ENCODE measurements at places on chromosomes 2 and 18. TPM values are rescaled to one million over a fixed set of nuclear protein-coding genes. Genes with fewer than 3 reads are reported as not detected.

GRCh38 chr18:35756506-35757117, 175.1 kb downstream of the GALNT1 start:
- peak; percentile 47 for DNase-seq

GRCh38 chr2:66030553-66030952, 404.4 kb upstream of the MEIS1 start:
- DNase-seq, result no peak

DNA sequence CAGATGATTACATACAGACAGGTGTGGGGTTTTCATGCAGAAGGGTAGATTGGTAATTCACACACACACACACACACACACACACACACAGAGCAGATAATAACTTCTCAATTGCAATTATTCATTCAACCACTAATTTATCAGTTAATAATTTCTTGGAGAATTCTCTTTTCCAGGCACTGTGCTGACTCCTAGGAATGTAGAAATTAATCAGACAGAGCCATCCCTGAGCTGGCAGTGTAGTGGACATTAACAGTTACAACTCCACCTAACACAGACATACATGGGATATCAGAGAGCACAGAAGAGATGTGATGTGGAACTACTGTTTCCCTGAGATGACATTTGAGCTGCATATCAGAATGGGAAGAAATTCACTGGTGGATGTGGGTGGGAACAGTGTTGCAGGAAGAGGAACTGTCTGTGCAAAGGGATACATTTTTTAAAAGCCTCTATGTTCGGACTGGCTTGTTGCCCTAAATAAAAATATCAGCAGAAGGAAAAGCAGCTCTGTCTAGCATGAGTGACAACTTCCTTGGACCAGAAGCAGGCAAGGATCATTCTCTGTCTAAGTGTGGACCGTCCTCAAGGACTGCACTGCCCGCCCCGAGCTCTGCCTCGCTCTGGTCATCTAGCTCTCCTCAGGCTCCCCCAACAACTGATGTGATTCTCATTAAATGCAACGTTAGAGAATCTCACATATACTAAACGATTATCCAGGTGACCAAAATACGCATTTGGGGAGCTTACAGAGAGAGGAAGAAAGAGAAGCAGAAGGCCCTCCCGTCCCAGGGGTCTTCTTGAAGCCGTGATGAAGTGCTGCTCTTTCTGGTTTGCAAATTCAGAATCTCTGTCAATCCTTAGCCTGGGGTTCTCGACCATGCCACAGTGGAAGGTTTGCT, 173.4 kb upstream of the TRIB2 start:
- DNase-seq, result no peak

DNA sequence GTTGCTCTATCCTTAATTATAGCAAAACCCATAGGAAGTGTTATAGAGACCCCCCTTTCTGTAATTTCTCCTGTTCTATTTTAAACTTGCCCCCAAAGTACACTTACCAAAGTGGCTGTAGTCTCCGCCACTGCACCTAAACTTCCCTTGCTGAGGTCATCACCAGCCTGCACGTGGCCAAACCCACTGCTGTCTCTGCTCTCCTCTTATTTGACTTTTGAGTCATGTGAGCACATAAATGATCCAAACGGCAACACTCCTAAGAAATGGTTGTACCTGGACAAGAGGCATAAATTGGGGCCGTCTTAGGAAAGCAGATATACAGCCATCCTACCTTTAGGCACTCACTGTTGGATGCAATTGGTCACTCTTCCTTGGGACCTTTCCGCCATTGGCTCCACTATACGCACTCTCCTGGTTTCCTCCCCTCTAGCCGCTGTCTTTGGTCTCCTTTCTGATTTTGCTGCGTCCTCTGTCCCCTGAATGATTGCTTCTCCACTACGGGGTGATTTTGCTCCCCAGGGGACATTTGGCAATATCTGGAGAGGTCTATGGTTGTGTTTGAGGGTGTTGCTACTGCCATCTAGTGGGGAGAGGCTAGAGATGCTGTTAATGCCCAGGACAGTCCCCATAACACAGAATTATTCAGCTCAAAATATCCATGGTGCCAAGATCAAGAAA, 19.2 kb upstream of the IL36G start:
- no peak for DNase-seq

- no peak for DNase-seq
Observed at GRCh38 chr2:15826273-15826717, 114.1 kb upstream of the MYCN start.

DNA sequence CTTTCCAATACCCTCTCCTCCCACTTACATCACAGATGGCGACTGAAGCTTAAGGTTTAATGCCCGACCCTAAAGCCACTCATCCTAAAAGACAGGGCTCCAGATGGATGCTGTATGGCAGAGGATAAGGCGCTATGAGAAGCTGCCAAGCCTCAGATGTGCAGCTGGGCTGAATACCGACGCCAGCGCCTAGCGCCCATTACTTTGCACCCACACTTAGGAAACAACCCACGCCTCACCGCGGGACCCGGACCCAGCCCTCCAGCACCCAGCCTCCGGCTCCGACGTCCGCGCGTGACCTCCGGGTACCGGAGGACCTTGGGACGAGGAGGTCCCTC, 335 bp downstream of the TRAK2 start:
- no peak for DNase-seq

DNA sequence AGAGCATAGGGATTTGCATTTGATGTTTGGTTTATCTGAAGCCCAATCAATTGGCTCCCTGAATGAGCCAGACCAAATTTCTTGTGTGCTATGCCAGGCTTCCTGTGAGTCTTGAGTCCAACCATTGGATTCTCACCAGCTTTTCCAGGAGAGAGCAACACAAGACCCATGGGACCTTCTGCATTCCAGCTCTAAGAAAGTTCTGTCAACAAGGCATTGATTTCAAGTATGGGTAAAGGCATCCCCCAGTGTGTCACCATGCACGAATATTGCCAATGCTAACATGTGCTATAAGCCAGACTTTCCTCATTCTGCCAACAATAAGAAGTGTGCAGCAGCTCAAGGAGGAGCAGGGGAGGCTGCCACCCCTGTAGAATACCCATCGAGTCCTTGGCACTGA, 266.6 kb downstream of the ETAA1 start:
- no peak for DNase-seq

- DNase-seq, result no peak
Observed at GRCh38 chr18:32803568-32803967, 30.7 kb upstream of the KLHL14 start.

DNA sequence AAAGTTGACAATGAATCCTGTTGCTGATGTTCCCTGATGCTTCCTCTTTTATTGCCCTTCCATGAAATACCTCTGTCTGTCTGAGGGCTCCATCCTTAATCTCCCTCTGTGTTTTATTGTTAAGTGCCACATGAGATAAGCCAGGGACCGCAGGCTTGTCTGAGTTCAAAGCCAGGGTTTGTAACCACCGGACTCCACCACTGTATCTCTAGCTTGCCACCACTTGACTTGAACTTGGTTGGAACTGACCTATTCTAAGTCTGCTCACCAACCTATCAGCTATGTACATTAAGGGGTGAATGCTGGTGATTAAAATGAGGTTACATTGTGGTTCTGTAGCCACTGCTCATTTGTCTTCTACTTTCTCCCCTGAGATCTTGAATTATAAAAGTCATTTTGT, 328.5 kb upstream of the ZEB2 start:
- DNase-seq, result no peak

GRCh38 chr2:72423756-72424155, 276.1 kb upstream of the CYP26B1 start:
- no peak for DNase-seq

DNA sequence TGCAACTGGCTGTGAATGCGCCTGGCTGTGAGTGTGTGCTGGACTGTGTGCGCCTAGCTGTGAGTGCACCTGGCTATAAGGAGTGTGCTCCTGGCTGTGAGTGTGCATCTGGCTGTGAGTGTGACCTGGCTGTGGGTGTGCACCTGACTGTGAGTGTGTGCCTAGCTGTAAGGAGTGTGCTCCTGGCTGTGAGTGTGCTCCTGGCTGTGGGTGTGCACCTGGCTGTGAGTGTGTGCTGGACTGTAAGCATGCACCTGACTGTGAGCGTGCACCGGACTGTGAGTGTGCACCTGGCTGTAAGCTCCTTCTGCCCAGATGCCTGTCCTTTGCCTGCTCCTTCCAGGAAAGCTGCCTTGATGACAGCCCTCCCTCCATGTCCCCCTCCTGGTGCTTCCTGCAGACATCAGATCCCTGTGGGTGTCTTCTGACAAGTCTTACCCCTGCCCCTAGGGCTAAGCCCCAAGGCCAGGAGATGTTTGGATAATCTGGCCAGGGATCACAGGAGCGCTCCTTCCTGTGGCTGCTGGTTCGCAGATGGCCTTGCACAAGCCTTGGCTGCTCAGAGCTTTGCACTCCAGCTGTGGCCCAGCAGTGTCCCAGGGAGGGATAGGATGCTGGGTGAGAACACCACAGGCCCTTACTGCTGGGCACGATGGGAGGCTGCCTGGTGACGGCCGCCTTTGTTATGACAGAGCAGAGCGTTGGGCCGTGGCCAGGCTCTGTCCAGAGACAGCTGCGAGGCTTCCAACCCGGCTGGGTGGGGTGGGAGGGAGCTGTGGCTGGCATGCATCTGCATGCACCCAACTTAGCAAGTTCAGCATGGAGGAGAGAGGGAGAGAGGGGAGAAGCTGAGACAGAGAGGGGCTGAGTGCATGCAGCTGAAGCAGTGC, 89.9 kb downstream of the GLI2 start:
- no peak for DNase-seq

GRCh38 chr18:54220406-54220805, 4.1 kb downstream of the MBD2 start:
- no peak for DNase-seq

GRCh38 chr2:10901160-10901939, 10.4 kb upstream of the KCNF1 start:
- DNase-seq, result no peak

DNA sequence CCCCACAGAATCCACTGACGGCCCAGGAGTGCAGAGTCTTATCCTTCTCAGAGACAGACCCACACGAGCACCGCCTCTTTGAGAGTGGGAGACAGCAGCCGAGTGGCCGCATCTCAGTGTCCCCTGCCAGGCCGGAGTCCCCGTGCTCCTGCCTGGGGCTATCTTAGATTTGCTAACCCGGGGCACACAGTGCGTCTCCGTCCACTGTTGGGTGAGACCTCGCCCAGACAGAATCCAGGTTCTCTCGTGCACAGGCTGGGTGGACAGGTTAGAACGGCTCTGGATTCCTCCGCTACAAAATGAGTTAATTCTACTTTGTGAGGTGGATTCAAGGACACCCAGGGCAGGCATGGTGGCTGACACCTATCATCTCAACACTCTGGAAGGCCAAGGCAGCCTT, 88.3 kb downstream of the ZNF516 start:
- DNase-seq, result no peak

- no peak for DNase-seq
Observed at GRCh38 chr2:120930864-120931263, 195.2 kb downstream of the GLI2 start.

- no peak for DNase-seq
Observed at GRCh38 chr18:56517196-56517595, 121.2 kb downstream of the TXNL1 start.

GRCh38 chr18:13465124-13465446, 246.5 kb downstream of the LDLRAD4 start:
- no peak for DNase-seq

- DNase-seq, result no peak
Observed at GRCh38 chr18:67092141-67092540, 424.4 kb downstream of the DSEL start.

DNA sequence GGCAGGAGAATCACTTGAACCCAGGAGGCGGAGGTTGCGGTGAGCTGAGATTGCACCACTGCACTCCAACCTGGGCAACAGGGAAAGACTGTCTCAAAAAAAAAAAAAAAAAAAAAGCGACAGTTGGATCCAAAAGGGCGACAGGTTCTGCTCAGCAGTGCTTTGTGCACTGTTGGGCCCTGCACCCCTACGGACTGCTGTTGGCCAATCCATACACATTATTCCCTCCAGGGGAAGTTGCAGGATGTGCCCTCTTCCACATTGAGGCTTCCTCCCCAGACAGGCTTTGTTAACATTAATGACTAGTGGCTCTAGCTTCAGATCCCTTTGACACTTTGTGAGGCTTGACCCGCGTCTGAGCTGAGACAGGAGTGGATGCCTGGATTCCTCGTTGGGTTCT, 9.4 kb downstream of the NT5DC4 start:
- no peak for DNase-seq

- no peak for DNase-seq
Observed at GRCh38 chr2:218344090-218344754, 12.4 kb upstream of the CATIP start.

GRCh38 chr2:144703852-144704708, 184.2 kb upstream of the ZEB2 start:
- DNase-seq, result no peak

GRCh38 chr2:168699844-168700417, 102.5 kb upstream of the NOSTRIN start:
- DNase-seq, result no peak

DNA sequence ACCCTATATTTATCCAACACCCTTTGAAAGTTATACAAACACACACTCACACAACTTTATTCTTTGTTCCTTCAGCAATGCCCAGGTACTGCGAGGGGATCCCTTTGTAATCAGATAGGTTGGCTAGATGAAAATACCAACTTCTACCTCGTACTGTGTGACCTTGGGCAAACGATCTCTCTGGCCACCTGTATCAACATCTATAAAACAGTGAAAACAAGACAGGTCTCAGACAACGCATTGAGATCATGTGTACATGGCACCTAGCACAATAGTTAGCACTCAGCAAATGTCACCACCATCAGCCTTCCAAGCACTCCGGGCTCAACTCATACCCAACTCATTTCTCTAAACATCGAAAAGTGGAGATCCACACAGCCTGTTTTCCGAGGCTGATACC, 118.4 kb upstream of the PPP1CB start:
- no peak for DNase-seq

DNA sequence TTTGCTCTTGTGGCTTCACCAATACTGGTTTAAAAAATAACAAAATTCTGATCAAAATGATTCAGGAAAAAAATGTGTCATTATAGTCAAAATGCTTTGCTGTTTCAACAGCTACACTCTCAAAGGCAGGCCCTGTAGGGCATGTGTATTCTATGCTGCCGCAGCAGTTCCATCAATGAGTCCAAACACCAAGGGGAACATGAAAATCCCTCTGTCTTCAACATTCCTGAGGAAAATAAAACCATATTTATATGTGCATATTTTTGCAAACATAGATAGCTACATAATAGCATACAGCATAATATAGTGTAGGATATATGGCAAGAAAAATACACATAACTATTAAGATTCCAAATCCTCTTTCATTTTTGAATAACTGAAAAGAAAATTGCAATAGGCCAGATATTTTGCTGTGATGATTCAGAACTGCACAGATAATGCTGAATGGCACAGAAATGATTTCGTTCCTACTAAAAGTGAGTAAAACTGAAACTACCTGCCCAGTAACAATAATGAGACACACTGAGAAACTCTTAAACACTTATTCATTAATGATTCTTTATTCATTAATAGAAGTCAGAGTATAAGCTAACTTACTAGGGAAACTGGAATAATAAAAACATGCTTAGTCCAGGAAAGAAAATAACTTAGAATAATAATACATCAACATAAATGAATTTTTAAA, 343.8 kb downstream of the SUCLG1 start:
- no peak for DNase-seq

GPR55 gene
- 8.3 TPM for total RNA-seq

VWA3B gene
- total RNA-seq, result not detected

SLC30A3 gene
- 0.13 TPM for total RNA-seq

SYT4 gene
- 0.42 TPM for total RNA-seq

BCL2L11 gene
- total RNA-seq, result 47.2 TPM

AQP12A gene
- total RNA-seq, result not detected

NABP1 gene
- 71.6 TPM for total RNA-seq

GCA gene
- total RNA-seq, result 6.9 TPM

CTNNA2 gene
- total RNA-seq, result not detected

SIX3 gene
- not detected for total RNA-seq
